ENCODE measurements at places on chromosomes 16 and 17. TPM values are rescaled to one million over a fixed set of nuclear protein-coding genes. Genes with fewer than 3 reads are reported as not detected.

GRCh38 chr16:13401641-13402040 is 500.2 kb downstream of the SHISA9 start:
- DNase-seq, result no peak

DNA sequence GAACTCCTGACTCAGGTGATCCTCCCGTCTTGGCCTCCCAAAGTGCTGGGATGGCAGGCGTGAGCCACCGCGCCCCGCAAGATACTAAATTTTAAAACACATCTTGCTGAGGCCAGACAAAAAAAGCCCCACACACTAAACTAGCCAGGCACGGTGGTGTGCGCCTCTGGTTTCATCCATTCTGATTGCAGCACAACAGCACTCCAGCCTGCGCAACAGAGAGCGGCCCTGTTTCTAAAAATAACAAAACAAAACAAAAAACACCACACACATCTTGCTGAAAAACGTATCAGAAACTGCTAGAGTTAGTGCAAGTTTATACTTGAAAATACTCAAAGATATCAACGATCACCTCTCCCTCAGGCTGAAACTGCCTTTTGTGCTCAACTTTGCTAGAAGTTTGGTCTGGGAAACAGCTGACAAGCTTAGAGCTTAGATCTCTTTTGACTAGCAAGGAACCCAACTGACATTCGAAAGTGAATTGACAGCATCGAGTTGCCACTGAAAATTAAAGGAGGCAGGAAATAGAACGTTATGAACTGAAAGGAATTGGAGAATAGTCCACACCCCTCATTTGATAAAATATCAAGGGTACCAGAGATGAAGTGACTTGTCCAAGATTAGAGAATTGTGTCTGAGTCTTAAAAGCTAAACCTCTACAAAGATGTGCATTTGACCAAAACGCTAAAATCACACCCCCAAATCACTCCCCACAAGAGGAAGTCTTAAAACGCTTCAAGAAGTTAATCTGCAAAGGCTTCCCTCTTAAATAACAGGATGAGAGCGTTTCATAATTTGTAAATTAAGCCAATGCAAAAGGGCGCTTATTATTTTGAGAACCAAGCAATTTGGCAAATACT is 908 bp downstream of the COG4 start:
- no peak for DNase-seq

DNA sequence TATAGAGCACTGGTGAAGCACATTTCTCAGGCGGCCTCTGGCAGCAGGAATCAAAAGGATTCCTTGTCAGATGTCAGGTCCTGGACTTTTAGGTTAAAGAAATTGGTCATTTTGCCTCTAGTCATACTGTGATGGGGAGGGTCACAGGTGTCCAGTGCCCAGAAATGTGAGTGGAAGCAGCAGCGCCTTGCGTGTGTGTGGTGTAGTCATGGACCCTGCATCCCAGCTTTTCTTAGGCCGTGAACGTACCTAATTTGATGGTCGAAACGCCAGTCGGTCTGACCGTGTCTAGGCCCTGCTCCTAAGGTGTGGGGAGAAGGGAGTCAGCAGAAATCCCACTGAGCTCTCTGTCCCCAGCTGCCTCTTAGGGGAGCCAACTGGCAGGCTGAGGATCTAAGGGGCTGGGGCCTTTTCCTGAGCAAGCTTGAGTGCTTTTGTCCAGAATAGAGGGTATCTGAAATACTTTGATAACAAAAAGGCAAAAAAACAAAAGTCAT is 32.0 kb downstream of the POLR3E start:
- DNase-seq, result no peak

DNA sequence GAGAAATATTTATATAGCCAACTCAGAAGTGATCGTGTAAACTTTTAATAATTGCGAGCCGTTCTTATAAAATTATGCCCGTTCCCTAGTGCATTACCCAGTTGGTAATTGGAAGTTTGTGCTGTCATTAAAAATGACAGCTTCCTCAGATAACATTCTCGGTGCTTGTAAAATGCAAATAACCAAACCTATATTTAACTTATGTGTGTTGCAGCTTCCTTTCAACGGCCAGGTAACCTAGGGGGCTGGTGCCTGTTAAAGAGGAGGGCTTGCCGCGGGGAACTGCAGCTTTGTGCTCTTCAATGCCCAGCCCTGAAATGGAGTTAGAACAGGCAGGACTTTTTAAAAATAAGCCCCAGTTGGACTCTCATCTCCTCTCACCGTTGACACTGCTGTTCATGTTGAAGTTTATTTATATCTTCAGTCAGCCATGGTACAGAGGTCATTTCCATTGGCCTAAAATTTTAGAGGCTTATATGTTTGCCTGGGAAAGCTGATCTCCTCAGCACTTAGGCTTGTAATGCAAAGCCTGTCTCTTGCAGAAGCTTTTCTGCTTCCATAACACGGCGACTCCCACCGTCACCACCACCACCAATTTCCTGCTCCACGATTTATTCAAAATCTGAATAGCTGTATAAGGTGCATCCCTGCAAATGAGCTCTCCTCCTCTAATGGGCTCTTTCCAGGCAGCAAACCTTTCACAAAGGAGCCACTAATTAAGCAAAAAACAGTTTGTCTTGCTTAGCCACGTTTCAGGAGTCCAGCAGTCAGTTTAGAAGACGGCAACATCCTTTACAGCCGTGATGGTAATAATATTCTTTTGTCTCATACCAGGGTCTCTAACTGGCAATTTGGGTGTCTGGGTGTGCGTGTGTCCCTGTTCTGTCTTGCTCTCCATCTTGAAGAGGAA is 74.7 kb downstream of the RPA1 start:
- no peak for DNase-seq

DNA sequence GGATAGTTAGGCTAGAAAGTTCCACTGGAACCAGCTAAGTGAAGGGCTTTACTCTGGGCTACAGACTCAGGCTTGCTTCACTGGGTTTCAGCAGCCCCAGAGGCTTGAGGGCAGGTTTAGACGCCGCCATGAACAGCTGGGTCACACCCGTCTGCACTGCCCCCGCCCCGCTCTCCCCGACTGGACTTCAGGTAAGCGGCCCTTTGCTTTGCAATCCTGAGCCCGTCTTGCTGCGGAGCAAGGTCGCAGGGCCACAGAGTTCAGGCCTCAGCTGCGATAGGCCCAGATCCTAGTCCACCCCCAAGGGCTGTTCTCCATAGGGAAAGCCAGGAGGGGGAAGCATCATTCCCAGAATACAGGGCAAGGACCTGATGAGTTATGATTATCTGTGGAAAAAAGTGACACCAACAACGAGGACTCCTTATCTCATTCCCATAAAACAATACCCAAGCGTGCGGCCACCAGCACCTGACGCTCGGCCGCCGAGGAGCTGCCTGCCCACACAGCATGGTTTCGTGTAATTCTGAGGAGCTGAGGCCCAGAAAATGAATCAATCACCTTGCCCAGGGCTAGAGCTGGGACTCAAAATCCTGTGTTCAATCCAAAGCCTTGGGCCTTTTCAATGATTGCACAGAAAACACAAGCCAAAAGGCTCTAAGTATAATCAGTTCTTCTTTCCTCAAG is 20.4 kb downstream of the MEAK7 start:
- DNase-seq, result no peak

DNA sequence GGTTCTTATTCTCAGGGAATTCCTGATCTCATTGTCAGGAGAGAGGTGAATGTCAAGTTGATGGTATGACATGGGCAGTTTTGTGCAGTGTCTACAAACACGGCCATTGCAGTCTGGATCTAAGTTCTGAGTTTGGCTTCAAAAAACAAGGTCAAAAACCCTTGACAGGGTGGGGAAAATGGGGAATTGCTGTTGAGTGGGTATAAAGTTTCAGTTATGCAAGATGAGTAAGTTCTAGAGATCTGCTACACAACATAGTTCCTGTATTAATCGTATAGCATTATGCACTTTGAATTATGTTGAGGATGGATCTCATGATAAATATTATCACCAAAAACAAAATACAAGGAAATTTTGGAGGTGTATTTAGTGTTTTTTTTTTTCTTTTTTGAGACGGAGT is 36.6 kb upstream of the CARMIL2 start:
- no peak for DNase-seq

GRCh38 chr16:1298406-1298805 is 11.0 kb upstream of the UBE2I start:
- no peak for DNase-seq

DNA sequence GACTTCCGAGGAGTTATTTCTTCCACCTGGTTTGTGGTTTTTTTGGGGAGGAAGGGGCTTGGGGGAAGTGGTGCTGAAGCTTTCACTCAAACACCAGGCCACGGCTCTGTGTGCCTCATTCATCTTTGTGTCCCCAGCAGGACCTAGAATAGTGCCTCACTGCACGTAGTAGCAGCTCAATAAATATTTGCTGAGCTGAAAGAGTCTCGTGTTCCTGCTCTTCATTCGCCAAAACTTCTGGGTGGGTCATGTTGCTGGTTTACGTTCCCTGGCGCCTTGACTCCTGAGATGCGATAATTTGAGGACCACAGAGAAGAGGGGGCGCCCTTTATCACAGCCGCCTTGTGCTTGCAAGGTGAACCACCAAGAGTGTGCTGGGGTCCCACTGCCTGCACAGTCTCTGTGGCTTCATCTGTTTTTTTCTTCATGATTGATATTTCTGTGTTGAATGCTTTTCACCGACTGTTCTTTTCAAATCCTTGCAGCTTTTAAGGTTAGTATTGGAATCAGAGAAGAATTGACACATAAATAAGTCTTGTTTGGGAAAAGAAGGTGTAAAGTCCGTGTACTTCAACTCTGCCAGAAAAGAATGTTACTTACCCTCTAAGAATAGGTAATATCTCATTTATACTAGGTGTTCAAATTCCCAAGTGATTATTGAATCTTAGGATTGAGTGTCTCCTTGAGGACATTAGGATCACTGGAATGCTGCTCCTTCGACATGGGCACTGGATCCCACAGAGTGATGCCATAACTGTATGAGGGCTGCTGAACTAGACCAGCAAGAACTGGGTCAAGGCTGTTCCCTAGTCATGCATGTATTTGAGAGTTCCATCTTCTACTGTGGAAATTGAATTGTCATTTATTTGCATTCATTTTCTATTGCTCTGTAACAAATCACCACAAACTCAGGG is 92.7 kb upstream of the CLEC18A start:
- DNase-seq, result no peak

SYCE1L gene
- 3.4 TPM for total RNA-seq

NEUROD2 gene
- not detected for total RNA-seq

ATP2A3 gene
- 13.3 TPM for total RNA-seq

Measured in kidney epithelial cell (primary cell).